Stimulated activated CD4-positive, alpha-beta T cell treated with anti-CD3 and anti-CD28 coated beads, TNF-alpha, amount 100 ng/mL, for 24 hours (primary cell): ENCODE measurements at places on chromosomes 16 and 17.

DNA sequence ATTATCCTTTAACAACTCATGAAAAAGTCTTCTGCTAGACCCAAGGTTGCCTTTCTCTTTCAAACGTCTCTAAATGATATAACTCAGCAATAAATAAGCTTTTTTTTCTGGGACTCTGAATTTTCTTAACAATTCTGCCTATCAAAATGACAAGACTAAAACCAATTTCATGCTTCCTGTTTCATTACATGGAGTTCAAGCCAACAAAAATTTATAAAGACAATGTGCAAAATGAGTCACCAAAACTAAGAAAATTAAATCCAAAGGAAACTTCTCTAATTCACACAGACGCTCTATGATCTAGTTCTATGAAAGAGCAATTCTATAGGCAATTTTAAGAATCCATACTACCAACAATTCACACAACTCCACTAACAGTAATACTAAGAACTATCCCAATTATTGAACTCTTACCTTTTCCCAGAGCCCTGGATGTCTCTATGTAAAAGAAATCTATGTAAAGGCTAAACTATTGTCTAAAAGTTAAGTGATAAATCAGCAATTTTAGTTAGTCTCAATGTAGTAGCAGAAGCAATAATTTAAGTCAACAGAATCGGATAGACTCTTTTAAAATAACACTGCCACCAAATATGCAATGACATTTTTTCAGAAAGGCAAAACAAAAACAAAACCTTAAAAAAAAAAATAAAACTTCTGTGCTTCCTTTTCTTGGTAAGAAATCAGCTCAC, 44.2 kb downstream of the ZZEF1 start:
- no peak for DNase-seq

DNA sequence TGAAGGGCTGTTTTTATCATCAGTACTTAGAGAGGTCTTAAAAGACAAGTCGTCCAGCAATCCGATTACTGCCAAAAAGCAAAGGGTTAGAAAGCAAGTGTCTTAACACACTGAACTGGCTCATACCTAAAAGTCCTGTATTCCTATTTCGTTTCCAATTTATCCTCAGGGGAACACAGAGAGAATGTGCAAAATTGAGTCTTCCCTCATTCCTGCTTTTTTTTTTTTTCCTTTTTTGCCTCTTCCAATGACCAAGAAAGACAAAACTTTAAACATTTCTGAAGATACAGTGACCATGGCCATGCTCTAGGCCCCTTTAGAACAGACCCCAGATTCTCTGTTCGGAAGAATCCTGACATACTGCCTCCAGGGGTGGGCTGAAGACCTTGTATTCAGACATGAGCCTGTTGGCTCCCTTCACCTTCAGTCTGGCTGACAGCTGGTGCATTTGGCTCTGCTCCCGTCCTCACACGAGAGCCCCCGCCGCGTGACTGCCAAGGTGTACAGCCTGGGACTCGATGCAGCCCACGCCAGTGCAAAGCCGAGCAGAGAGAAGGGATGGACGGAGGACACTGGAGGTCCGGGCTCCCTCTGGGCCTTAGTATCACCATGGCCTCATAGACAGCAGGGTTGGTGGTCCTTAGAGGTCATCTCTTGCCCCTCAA, 47.0 kb downstream of the COTL1 start:
- DNase-seq: no peak

GRCh38 chr17:17757956-17758845, 76.9 kb downstream of the RAI1 start:
- DNase-seq: no peak

GRCh38 chr17:44759086-44759915, 513 bp downstream of the ADAM11 start:
- DNase-seq: no peak

GRCh38 chr17:19308398-19308797, 54.1 kb downstream of the B9D1 start:
- no peak for DNase-seq

- no peak for DNase-seq
Observed at GRCh38 chr16:67162506-67163163, 1.9 kb upstream of the HSF4 start.

DNA sequence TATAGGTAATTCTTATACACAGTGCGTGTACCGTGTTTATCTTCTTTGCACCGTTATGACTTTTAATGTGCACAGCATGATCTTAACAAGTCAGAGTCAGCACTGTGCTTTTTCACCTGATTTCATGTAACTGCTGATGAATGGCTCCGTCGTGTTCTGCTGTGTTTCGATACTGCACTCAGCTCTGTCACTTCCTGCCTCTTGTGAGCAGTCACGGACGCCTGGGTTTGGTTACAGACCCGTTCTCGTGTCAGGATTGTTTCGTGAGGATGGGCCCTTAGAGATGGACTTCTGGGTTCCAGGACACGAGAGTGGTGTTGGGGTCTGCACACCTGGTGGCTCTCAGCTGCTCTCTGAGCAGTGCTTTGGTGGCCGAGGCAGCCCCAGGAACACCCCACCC, 24.6 kb downstream of the TBCD start:
- DNase-seq: no peak

DNA sequence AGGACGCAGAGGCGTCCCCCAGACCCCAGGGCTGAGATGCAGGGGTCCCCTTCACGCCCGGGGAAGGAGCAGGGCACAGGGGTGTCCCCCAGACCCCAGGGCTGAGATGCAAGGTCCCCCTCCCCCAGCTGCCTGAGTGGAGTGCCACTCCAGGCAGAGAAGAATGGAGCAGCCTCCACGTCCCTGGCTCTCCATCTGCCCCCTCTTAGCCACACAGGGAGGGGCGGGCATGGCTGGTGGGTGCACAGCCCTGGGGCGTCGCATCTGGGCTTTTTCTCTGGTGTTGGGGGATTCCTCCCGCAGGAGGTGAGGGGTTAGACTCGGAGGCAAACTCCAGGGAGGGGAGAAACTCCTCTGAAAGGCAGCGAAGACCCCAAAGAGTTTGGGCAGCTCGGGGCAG, 17.5 kb downstream of the CIBAR2 start:
- DNase-seq: no peak

- no peak for DNase-seq
Observed at GRCh38 chr16:2280981-2281542, 13.1 kb upstream of the RNPS1 start.
